GM23248 (cell line): ENCODE measurements at places on chromosomes 7 and 10.

GRCh38 chr10:88249450-88249849 is 333.7 kb downstream of the RNLS start:
- DNase-seq = peak; percentile 12

DNA sequence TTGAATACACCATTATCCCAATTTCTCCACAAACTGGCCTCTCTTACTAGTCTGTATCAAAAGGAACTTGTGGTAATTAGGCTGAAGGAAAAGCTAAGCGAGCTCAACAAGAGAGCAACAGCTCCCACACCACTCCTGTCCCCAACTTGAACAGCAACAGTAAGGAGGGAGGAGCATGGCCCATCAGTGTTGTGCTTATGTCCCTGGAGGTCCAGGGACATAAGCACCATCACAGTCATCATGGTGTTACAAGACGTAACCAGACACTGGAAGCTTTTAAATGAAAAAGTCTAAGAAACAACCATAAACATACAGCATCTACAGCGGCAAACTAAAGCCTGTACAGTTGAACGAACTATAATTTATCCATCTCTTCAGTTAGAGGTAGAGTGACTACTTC is 989 bp downstream of the ERLIN1 start:
- DNase-seq = peak; percentile 54

GRCh38 chr10:51879238-51879637 is 179.8 kb upstream of the CSTF2T start:
- peak; percentile 100 for DNase-seq

GRCh38 chr10:1673568-1674345 is 63.6 kb downstream of the ADARB2 start:
- no peak for DNase-seq

DNA sequence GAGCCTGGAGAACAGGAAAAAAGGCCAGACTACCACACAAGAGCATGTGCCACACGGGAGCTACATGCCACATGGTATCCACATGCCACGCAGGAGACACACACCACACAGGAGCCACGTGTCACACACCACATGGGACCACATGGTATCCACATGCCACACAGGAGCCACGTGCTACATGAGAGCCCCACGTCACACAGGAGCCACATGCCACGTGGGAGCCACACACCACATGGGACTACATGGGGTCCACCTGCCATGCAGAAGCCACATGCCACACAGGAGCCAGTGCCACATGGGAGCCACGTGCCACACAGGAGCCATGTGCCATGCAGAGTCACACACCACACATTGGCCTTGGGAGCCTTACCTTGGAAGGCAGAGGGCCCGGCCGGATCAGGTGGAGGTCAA is 244.4 kb upstream of the PPP2R2D start:
- DNase-seq = no peak

GRCh38 chr7:49670991-49671390 is 102.4 kb upstream of the VWC2 start:
- no peak for DNase-seq

- peak; percentile 23 for DNase-seq
Observed at GRCh38 chr10:49557681-49558080, 18.8 kb upstream of the ERCC6 start.

DNA sequence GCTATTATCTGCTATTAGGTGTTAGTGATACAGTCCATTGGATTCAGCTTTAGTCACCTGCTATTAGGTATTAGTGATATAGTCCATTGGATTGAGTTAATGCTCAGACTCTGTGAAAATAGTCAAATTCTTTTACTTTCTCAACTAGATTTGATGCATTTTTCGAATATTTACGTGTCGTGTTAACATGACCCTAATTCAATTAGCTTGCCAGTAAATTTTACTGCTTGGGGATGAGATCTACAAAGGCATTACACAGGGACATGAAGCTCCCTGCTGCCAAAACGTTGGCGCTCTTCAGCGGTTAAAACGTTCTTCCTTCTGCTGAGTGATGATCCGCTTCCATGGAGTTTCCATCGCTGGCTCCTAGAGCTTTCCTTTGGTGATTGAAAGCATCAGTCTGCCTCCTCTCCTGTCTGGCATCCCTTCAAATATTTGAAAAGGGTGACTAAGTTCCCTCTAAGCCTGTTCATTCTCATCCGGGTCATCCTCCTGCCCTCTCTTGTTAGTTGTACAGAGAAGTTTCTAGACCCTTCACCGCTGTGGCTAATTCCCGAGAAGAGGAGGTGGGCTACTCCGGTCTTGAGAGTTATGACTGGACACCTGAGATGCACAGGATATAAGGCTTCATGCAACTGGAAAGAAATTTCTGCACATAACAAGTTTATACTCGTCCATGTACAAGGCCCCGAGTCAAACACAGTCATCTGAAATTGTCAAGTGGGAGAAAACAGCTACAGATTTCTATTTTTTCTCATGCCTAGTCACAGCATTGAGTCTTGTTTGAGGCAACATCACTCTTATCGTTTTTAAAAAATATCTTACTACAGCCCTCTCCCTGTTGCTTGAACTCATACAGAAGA is 254.0 kb downstream of the KLF6 start:
- DNase-seq = no peak

DNA sequence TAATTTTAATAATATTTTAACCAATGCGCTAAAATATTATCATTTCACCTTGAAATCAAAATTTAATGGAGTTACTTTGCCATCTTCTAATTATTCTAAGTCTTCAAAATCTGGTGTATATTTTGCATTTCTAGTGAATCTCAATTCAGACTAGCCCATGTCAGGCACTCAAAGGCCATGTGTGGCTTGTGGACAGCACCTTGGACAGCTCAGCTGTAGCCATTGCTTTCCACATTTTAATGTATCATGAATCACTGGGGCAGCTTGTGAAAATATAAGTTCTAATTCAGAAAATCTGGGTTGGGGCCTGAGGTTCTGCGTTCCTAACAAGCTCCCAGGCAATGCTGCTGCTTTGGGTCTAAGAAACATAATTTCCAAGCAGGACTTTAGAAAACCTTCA is 57.2 kb downstream of the MGAM2 start:
- peak; percentile 50 for DNase-seq

DNA sequence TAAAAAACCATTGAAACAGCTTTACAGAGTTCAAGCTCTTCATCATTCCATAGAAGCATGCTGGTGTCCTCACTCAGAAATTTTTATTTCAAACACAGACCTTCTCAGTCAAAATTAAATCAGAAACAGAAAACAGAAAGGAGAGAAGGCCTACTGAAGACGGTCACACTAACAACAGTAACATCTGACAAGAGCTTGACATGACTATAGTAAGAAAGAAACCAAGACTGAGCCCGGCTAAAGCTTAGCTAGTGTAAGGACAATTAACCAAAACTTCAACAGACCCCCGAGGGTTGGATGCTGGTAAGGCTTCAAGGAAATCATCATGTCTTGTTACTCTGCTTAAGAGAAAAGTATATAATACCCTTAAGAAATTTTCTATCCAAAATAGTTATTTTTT is 38.6 kb downstream of the MTPN start:
- no peak for DNase-seq

- DNase-seq = no peak
Observed at GRCh38 chr7:368651-369475, 78.9 kb downstream of the FOXL3 start.

DNA sequence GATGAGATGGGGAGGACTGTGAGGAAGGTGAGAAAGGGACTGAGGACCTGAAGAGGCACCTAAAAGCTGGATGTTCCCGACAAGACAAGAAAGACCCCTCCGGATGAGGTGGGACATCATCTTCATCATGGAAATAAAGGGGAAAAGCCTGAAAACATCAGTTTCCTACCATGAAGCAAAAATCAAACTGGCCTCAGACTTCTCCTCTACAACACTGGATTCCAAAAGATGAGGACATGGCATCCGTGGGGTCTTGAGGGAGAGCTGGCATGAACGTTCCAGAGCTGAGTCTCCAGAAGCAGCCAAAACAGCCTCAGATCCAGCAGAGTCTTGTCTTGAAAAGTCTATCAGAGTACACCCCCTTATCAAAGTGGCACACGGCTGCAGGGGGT is 44.5 kb downstream of the DIP2C start:
- DNase-seq = no peak
